Osteoblast (primary cell): ENCODE measurements at places on chromosomes 4 and X. TPM values are rescaled to one million over a fixed set of nuclear protein-coding genes. Genes with fewer than 3 reads are reported as not detected.

- peak; percentile 71 for DNase-seq
- H3K4me1 ChIP-seq, result peaks cover 69% of the 10 kb centered on the region
- H3K36me3 ChIP-seq, result no peaks in the 10 kb centered on the region
These were observed 111.2 kb downstream of the ELOVL6 start for GRCh38 chr4:110087070-110087708.

DNA sequence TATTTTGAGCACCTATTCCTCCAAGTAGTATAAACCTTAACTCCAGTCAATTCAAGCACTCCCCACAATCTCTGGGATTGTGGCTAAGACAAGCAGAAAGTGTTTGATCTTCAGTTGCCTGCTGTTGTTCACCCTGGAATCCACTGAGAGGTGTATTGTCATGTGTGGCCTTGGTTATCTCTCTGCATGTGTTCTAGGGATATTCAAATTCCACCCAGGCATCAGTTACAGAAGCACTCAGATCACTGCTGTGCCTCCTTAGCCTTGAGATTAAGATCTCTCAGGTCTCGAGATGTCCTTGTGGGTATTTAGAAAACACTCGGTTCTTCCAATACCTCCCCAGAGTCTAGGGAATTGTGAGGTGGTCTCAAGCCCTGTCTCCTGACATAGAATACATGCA is 213.3 kb downstream of the SMARCA1 start:
- no peaks in the 10 kb centered on the region for H3K36me3 ChIP-seq
- no peak for DNase-seq
- no peak overlapping the region for H3K27ac ChIP-seq

- H3K27me3 ChIP-seq, result no peaks in the 10 kb centered on the region
- H3K27ac ChIP-seq, result peak overlapping the region; percentile 96
- DNase-seq, result no peak
- H3K4me1 ChIP-seq, result peaks cover 16% of the 10 kb centered on the region
- peak overlapping the region; percentile 90 for H3K4me3 ChIP-seq
- H3K36me3 ChIP-seq, result peaks cover 32% of the 10 kb centered on the region
These were observed 524 bp upstream of the EXOSC9 start for GRCh38 chr4:121800638-121800960.

- DNase-seq, result no peak
- no peak overlapping the region for H3K4me3 ChIP-seq
- H3K27ac ChIP-seq, result peak overlapping the region; percentile 7
These were observed 116.8 kb downstream of the CBR4 start for GRCh38 chr4:168893205-168893604.

DNA sequence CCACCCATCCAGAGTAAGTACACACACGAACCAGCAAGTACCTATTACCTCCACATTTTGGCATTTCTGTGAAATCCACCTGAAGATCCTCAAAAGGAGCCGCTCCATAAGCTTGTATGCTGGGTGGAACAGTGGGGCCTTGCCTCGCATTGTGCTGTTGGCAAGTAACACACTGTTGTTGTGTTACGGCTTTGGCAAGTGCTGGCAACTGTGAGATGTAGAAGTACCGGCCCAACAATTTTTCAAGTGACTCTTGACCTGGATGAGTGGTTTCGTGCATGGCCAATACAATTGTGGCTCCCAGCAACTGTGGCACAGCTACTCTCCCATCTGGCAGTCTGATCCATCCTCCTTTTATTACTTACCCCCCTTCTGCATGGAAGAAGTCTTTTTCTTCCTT is 128.7 kb downstream of the CCNB3 start:
- H3K27me3 ChIP-seq, result no peaks in the 10 kb centered on the region
- no peaks in the 10 kb centered on the region for H3K4me1 ChIP-seq
- H3K36me3 ChIP-seq, result no peaks in the 10 kb centered on the region
- H3K4me3 ChIP-seq, result no peak overlapping the region
- DNase-seq, result no peak

DNA sequence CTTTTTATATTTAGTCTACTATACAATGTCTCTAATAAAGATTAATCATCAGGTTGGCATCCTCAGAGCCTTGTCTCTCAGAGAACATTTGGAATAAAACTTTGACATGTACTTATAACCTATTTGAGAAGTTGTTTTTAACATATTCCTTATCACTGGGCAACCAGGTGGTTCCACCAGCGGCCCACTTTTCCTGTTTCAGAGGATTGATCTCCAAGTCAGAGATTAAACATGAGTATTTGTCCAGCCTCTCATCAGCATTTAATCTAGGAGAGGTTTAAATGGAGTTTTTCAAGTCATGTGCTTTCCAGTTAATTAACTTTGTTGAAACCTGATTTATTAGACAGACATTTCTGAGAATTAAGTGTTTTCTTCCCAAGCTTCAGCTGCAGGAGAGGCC is 345.5 kb downstream of the GRXCR1 start:
- no peaks in the 10 kb centered on the region for H3K4me1 ChIP-seq
- no peak overlapping the region for H3K27ac ChIP-seq
- no peaks in the 10 kb centered on the region for H3K36me3 ChIP-seq
- DNase-seq, result no peak
- H3K27me3 ChIP-seq, result no peaks in the 10 kb centered on the region
- no peak overlapping the region for H3K4me3 ChIP-seq

DNA sequence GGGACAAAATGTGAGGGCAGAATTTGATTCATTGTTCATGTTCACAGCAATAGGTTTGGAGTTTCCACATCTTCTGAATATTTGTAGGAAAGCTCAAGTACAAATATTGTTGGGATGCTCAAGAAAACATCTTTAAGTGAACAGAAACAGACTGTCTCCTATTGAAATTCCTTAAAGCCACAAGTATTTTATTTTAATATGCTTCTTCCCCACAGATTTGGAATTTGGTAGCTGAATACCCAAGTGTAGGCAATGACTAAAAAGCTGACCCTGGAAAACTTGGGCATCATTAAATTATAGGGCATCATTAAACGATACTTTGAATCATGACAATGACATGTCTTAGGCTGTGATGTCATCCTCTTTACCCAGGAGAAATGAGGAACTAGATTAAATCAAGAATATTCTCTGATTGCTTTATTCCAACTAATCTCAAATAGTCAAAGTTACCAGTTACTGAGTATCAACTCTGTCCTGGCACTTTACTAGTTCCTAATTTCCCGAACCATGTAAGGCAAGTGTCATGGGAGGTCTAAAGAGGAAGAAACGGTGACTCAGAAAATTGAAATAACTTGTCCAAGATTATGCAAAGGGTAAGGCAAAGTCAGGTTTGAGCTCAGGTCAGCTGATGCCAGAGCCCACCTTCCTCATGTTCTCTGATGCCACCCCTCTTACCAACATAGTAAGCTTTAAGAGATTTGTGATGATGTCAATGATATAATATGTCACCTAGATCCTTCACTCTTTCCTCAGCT is 223.1 kb upstream of the LEF1 start:
- peaks cover 8% of the 10 kb centered on the region for H3K27me3 ChIP-seq
- H3K36me3 ChIP-seq, result no peaks in the 10 kb centered on the region
- H3K27ac ChIP-seq, result no peak overlapping the region
- no peak overlapping the region for H3K4me3 ChIP-seq

- H3K4me3 ChIP-seq, result no peak overlapping the region
- DNase-seq, result no peak
- no peak overlapping the region for H3K27ac ChIP-seq
- no peaks in the 10 kb centered on the region for H3K4me1 ChIP-seq
These were observed 1077.3 kb upstream of the PCDH10 start for GRCh38 chr4:132071815-132072214.

DNA sequence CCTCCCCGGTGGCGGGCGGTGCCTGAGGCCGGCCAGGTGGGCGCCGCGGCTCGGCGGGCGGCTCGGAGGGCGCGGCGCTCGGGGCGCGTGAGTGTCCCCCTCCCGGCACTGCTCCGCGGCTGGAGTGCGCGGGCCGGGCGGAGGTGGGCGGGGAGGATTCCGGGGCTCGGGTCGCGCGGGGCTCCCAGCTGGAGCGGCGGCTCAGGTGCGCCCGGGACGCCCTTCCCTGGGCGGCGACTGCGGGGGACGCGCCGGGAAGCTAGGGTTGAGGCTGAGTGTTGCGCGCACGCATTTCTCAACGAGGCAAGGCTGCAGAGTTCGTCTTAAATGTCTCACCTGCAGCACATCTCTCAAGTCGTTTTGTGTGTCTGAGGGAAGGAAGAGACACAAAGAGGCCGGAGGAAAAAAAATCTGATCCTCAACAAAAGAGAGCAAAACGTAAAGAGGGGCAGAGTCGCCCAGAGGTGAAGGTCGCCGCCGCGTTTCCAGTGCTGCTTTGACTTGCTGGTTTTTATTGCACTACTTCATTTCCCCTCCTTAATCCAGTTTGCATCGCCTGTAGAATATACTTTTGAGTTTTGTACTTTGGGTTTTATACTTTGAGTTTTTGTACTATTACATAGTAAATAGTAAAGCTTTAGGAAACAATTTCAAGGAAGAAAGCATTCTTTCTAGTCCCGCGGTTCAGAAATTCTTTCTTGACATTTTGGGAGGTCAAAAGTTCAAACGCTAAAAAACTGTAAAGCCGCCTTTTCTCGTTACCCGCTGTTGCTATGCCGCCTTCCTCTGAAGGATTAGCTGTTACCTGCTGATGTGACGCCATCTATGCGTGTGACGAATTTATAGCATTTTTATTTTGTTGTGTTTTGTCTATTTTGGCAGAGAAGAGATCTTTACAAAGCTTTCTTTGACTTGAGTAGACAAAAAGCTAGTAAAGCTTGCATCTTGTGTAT is 106.5 kb upstream of the STOX2 start:
- no peaks in the 10 kb centered on the region for H3K36me3 ChIP-seq
- no peak overlapping the region for H3K4me3 ChIP-seq
- DNase-seq, result no peak
- H3K4me1 ChIP-seq, result no peaks in the 10 kb centered on the region
- peaks cover 17% of the 10 kb centered on the region for H3K27me3 ChIP-seq
- no peak overlapping the region for H3K27ac ChIP-seq

DNA sequence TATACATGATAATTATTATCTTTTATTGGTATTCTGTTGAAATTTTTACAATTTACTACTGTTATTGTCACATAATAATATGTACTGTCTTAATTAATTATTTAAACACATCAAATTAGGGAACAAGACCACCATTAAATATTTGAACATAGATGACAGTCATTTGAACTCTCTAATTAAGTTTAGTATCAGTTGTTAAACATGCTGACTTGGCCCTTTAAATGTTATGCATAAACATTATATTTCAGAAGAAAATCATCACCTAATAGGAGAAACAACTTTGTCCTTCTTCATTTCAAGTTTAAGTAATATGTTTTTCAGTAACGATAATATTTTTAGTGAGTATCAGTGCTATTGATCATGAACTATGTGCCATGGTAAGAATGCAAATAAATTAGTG is 623.5 kb upstream of the GNPDA2 start:
- DNase-seq, result no peak
- H3K4me3 ChIP-seq, result no peak overlapping the region
- no peaks in the 10 kb centered on the region for H3K36me3 ChIP-seq
- no peaks in the 10 kb centered on the region for H3K27me3 ChIP-seq

DNA sequence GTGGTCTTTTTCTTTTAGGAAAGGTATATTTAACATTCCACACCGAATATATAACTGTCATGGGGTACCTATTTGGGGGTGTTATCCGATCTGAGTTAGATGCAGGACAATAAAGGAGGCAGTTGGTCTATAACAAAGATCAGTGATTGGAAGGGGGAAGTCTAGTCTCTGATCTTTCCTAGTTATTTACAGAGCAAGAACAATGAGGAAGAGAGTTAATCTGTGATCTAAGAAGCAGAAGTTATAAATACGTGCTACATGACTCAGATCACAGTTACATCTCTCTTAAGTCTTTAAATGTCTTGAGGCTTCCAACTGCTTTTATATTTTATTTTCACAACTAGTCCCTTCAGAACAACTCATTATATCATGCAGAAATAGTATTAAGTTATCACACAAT is 33.2 kb upstream of the ARMCX4 start:
- no peak overlapping the region for H3K4me3 ChIP-seq
- no peak overlapping the region for H3K27ac ChIP-seq
- DNase-seq, result no peak
- H3K27me3 ChIP-seq, result no peaks in the 10 kb centered on the region
- H3K36me3 ChIP-seq, result no peaks in the 10 kb centered on the region
- peaks cover 2% of the 10 kb centered on the region for H3K4me1 ChIP-seq

- no peak overlapping the region for H3K4me3 ChIP-seq
- H3K27me3 ChIP-seq, result no peaks in the 10 kb centered on the region
- no peaks in the 10 kb centered on the region for H3K4me1 ChIP-seq
- no peaks in the 10 kb centered on the region for H3K36me3 ChIP-seq
These were observed 31.2 kb downstream of the PHEX start for GRCh38 chrX:22063284-22063683.

- no peaks in the 10 kb centered on the region for H3K27me3 ChIP-seq
- no peaks in the 10 kb centered on the region for H3K36me3 ChIP-seq
- no peaks in the 10 kb centered on the region for H3K4me1 ChIP-seq
- no peak for DNase-seq
These were observed 120.0 kb downstream of the ADGRL3 start for GRCh38 chr4:61320154-61320553.

GRCh38 chr4:1476140-1476513 is 69.9 kb upstream of the NKX1-1 start:
- H3K27me3 ChIP-seq, result peaks cover 12% of the 10 kb centered on the region
- no peak overlapping the region for H3K27ac ChIP-seq
- H3K36me3 ChIP-seq, result no peaks in the 10 kb centered on the region
- no peak for DNase-seq
- H3K4me3 ChIP-seq, result no peak overlapping the region

The SPANXN4 gene
- total RNA-seq, result not detected in 2 replicates

The NIPAL1 gene
- under 0.01 and 0.29 TPM in 2 replicates for total RNA-seq

The RBM47 gene
- total RNA-seq, result 1.8 and 2.2 TPM in 2 replicates

The TMEM271 gene
- total RNA-seq, result not detected in 2 replicates

The EMCN gene
- total RNA-seq, result not detected in 2 replicates

The XPNPEP2 gene
- not detected in 2 replicates for total RNA-seq

The TMSB15C gene
- 3.2 and 3.3 TPM in 2 replicates for total RNA-seq
